Activated gamma-delta T cell treated with anti-CD3 and anti-CD28 coated beads, Interleukin-2, amount 50 U/mL, for 16 hours (primary cell): ENCODE measurements at places on chromosomes 1 and 21.
A peak's percentile ranks its signal among the peaks of the same experiment; 100 is the strongest.

- DNase-seq = no peak
Measured at GRCh38 chr1:181936768-181937581, 124.5 kb downstream of the ZNF648 start.

DNA sequence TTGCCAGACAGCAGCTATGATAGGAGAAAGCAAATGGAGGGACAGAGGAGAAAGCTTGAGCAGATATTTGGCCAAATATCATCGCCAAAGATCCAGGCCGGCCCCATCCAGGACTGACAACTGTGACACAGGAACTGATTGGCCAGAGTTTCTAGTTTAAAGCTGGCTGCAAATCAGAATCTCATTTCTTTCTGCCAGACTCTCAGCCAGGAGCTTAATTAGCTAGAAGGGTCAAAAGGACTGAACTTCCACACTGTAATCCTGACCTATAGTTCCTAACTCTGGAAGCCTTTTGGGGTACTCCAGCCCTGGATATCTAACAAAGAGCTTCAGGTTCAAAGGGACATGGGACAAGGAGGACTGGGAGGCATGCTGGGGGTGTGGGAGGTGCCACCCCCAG is 106.7 kb upstream of the GNG12 start:
- no peak for DNase-seq

- DNase-seq = no peak
Measured at GRCh38 chr1:42266253-42267135, 68.5 kb downstream of the FOXJ3 start.

DNA sequence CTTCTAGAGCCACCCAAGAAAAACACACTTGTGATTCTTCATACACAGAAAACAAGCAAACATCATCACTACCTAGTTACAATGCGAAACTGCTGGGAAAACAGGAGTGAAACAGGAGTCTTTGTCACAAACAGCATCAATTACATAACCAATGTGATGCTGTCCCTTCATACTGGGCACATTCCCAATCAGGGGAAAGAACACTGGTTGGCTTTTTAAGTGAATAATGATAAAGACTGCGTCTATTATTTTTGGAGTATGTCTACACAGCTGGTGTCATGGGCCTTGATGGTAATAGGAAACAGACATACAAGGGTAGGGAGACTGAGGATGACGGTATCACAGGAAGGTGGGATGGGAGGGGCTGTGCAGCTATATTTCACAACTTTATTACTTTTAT is 43.3 kb downstream of the SIPA1L2 start:
- DNase-seq = no peak

DNA sequence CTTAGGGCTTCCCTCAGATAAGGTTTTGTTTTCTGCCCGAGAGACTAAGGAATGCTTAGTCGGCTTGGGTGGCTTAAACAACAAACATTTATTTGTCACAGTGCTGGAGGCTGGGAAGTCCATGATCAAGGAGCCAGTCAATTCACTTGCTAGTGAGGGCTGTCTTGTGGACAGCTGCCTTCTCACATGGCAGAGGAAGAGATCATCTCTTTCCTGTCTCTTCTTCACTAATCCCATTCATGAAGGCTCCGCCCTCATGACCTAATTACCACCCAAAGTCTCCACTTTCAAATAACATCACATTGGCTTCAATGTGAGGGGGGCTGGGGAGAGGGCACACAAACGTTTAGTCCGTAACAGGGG is 50.5 kb upstream of the IL12RB2 start:
- no peak for DNase-seq

DNA sequence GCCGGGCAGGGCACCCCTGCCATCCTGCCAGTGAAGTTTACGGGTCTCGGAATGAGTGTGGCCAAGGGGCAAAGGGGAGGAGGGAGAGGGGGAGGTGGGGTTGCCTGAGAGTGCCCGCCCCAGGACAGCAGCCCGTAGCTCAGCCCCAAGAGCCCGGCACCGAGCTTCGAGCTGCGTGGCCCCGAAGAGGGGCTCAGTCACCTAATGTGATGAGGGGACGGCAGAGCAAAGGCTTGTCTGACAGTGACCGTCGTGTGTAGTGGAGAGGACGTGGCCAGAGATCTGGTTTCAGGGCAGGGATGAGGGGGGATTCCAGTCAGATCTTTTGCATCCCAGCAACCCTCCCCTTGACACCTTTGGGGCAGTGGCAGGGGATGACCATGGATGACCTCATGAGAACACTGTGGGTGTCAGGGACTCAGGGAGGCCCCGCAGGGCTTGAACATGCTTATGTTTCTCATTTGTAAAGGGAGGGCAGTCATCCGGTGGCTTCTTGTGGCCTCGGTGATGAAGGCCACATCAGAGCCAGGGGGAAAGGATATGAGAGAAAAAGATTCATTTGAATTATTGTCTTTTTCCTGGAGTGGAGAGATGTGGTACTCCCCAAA is 1.1 kb upstream of the TRPM2 start:
- DNase-seq = no peak

DNA sequence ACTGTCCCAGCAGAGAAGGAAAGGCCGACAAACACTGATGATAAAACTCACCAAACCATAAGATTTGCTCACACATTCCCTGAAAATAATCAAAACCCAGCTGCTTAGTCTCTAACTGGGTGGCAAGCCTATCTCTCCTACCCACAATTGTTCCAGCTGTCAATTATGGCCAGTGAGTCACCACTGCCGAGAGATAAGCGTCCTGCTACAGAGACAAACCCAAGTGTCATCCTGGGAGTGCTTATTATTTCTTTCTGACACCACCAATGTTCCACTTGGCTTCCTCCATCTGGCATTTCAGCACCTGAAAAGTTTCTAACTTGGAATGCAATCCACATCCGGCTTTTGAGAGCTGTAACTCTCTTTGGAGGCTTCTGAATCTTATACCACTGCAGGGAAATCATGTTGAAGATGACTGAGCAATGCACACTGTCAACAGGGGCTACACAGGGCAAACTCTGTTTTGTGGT is 51.5 kb upstream of the VAV3 start:
- no peak for DNase-seq

GRCh38 chr1:204335533-204335932 is 24.2 kb downstream of the PLEKHA6 start:
- no peak for DNase-seq

- DNase-seq = no peak
Measured at GRCh38 chr1:154812877-154813276, 57.2 kb downstream of the KCNN3 start.

GRCh38 chr1:153348511-153349362 is at the start of gene PGLYRP4:
Gene PGLYRP4, minus strand, starts transcription at chr1:153348841. Its CDS starts 909 bp downstream, at chr1:153347932.
- no peak for DNase-seq

- DNase-seq = no peak
Measured at GRCh38 chr1:239835946-239836440, 255.7 kb upstream of the FMN2 start.

DNA sequence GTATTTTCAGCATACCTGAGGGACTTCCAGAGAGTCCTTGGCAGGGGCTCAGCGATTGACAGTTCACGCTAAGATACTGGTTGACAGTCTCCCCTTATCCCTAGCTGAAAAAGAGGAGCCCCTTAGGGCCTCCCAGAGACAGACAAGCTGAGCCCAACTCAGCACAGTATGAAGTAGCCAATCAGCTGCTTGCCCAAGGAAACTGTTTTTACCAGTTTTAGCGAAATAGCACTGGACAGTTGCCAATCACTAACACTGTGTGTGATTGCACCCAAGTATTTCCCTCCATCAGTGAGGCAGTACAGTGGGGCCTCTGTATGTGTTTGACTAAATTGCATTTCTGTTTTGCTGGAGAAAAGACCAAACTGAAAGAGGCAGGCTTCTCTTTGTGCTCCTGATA is 27.0 kb downstream of the KHDRBS1 start:
- no peak for DNase-seq

DNA sequence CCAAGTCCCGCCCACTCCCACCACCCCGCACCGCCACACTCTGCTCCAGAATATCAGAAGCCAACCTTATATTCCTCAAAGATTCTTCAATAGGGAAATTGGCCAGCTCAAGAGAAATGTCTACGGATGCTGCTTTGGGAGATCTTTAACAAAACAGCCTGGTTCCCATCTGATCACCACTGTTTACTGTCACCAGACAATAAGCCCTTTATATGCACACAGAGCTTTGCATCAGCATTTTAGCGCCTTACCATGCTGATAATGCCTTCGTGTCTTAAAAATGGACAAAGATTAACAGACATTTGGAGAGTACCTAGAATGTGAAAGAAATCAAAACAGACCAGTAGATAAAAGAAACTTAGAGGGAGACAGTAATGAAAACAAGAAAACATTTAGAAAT is 141.7 kb upstream of the SYT6 start:
- DNase-seq = no peak

GRCh38 chr1:83807821-83808220 is 191.1 kb downstream of the TTLL7 start:
- no peak for DNase-seq

DNA sequence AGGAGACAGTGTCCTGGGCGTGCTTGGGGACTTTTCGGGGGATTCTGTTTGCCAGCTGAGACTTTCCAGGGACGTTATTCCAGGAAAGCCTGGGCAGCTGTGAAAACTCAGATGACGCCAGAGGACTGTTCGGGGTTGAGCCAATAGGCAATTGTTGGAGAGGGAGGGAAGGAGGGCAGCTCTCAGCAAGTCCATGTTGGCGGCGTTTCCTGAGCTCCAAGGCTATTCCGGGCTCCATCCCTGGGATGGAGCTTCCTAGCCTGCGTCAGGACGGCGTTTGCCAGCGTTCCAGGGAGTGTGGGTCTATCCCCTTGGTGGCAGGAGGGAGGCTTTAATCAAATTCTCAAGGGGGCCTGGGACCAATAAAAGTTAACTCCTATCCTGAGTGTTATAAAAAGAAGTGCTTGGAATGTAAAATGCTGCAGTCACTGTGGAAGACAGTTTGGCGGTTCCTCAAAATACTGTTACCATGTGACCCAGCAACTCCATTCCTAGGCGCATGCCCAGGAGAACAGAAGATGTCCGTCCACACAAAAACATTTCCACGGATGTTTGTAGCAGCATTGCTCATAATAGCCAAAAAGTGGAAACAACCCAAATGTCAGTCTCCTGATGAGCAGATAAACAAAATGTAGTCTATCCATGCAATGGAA is 15.2 kb downstream of the SLC27A3 start:
- no peak for DNase-seq

- no peak for DNase-seq
Measured at GRCh38 chr1:56571448-56571847, 7.9 kb downstream of the PLPP3 start.

DNA sequence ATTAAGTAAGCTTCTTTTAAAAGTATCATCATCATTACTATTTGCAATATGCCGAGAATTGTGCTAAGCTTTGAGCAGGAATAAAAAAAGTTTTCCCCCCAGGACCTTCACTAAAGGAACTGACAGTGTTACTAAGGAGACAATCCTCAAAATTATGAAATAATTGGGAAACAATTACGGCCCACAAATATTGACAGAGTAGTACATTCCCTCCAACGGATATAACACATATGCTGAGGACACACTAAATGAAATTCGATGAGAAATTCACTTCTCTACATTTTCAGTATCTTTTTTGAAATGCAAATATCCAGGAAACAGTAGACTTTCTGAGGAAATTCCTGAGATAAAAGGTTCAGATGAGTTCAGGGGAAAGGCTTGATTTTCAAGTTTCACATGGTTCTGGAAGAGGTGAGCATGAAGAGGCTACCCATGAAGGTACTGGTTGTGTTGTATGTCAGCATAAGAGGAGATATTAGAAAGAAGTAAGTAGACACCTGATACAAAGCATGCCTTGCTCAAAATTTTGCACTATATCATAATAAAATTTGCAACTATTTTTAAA is 171.2 kb upstream of the NR5A2 start:
- no peak for DNase-seq

GRCh38 chr1:78255846-78256245 is 210.1 kb downstream of the GIPC2 start:
- no peak for DNase-seq

GRCh38 chr1:109671067-109671466 is 3.2 kb downstream of the GSTM2 start:
- no peak for DNase-seq

- DNase-seq = no peak
Measured at GRCh38 chr1:200628223-200628881, 7.8 kb upstream of the KIF14 start.

DNA sequence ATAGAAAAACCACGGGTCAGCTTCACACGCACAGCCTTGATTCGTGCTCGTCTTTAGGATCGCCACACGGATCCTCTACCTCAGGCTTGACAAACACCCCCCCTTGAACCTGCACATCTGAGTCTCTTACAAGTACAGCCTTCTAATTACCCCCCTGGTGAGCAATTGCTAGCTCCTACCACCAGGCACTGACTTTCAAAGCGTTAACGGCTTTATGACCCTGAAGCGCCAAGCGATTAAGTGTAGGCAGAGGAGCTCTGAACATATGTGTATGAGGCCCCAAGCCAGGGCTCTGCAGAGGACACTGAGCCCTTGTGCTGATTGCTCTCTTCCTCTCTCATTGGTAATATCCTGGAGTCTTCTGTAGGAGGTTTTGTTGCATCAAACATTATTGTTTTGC is 55.7 kb upstream of the EPHA8 start:
- DNase-seq = no peak

DNA sequence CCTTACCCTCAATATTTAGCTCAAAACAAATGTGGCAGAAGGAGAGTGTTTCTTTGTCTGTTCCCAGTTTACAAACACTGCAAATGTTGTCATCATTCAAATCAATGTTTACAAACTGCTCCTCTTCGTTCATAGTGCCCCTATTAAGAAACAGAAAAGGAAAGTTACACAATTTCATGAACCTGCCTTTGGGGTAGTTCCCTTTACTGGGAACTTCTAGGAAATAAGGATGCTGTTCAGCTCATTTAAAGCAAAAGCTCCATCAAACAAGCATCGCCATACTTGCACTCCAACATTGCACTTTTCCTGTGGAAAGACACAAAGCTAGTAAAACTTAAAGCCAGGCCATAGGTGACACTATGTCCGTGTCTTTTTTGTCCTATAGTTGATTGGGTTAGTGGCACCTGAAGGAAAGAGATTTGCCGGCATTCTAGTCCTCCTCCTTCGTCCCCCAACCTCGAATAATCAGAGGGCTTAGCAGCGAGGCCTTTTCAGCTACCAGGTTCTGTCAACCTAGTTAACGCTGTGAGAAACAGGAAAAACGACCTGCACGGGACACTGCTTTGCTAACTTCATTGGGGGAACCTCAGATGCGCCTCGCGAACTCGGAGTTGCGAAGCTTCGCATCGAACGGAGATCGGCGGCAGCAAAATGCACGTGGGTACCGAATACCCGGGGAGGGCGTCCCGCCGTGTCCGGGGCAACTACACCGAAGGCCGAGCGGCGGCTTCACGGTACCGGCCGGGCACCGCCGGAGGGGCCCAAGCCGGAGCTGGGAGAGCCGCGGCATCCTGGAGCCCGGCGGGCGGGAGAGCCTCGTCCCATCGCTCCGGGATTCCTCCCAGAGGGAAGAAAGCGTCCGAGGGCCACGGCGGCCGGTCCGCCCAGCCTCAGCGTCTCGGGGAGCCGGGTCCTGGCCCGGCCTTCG is 706 bp downstream of the C21orf91 start:
- peak; percentile 11 for DNase-seq

GRCh38 chr1:89791064-89791726 is 29.6 kb upstream of the LRRC8D start:
- no peak for DNase-seq
